Esophagus squamous epithelium (tissue), 5 donors: ENCODE measurements at places on chromosomes 2 and 18. TPM values are rescaled to one million over a fixed set of nuclear protein-coding genes. Genes with fewer than 3 reads are reported as not detected.
A peak's percentile ranks its signal among the peaks of the same experiment; 100 is the strongest.

Gene LIMS3
- not detected for total RNA-seq

Gene TBR1
- not detected for total RNA-seq

Gene RIT2
- total RNA-seq = not detected

Gene BOLL
- total RNA-seq = not detected

Gene SKOR2
- total RNA-seq = not detected

Gene KCNK3
- total RNA-seq = 1.6 TPM

Gene FARSB
- total RNA-seq = 26.8 TPM

Gene GATA6
- total RNA-seq = 2.2 TPM

Gene DSG2
- total RNA-seq = 7.3 TPM

Gene COMMD1
- 42.0 TPM for total RNA-seq

Gene ABCG8
- not detected for total RNA-seq

Gene LIPG
- total RNA-seq = 0.12 TPM

Gene DYNAP
- total RNA-seq = 38.5 TPM

DNA sequence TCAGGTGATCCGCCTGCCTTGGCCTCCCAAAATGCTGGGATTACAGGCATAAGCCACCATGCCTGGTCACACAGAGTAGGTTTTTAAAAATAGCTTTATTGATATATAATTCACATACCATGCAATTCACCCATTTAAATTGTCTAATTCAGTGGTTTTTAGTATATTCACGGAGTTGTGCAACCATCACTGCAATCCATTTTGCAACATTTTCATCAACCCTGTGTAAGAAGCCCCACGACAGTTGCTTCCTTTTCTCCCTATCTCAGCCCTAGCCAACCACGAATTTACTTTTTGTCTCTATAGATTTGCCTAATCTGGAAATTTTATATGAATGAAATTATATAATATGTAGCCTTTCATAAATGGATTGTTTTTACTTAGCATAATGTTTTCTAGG, 266.4 kb downstream of the NAPG start:
- no peak for DNase-seq

DNA sequence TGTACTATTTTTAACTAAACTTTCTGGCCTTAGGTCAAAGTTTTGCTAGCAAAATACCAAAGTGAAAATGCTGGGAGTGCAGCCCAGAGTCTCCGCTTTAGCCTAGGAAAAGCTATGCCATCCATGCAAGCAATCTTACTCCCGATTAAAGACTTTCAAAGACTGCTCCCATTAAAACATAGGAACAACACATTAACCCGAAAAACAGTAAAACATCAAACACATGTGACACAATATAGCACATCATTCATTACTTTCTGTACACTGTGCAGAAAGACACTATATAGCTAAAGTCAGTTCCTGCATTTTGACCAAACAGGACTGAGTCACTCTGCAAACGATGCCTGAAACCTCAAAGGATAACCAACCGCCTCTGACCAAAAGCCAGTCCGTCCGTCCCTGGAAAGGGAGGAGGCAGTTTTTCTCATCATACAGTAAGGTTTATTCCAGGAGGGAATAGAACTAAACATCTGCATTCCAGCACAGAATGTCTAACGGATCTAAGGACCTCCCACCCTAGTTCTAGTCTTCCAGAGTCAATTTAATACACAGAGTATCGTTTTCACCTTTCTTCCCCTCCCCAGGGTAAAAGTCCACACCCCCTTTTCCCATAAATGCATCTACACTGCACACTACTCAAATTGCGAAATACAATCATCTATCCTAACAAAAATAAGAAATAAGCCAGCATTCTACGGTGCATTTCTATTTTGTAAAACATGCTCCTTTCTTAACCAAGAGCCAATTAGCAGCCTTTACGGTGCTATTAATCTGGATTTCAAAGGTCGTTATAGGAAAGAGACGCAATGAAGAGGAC, 1.7 kb downstream of the ROCK2 start:
- DNase-seq = no peak

GRCh38 chr18:41071826-41072225, 883.2 kb upstream of the PIK3C3 start:
- DNase-seq = no peak

GRCh38 chr2:96437512-96437911, 67.6 kb downstream of the NEURL3 start:
- no peak for DNase-seq

GRCh38 chr18:79950515-79951341, 725 bp downstream of the SLC66A2 start:
- DNase-seq = no peak

DNA sequence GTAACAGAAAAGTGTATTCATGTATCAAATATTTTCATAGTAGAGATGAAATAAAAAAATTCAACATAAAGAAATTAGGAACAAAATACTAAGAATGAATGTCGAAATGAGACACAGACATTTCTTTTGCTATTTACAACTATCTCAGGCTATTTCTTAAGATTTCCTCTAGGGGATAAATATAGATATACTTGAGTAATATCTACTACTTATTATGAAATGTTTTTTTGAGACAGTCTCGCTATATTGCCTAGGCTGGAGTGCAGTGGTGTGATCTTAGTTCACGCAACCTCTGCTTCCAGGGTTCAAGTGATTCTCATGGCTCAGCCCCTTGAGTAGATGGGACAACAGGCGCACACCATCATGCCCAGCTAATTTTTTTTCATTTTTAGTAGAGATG, 326.1 kb downstream of the RNF144A start:
- no peak for DNase-seq

- no peak for DNase-seq
Observed at GRCh38 chr2:186485576-186485870, 537 bp upstream of the ZC3H15 start.

DNA sequence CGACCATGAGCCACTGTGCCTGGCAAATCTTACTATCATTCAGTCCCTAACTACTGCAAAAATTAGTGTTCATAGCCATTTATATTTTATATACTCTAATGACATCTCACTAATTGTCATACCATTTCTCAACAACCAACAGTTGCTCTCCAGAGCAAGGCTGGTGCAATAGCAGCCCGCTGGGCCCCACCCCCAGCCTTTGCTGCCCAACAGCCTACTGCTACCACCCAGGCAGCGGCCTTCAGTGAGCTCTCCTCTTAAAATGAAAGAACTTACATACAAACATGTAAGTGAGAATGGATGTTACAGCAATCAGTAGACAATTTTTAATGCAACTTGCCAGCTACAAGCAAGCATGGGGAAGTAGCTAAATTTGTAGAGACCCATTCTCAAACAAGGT, 90.5 kb downstream of the HNRNPLL start:
- DNase-seq = no peak

- DNase-seq = no peak
Observed at GRCh38 chr2:44459739-44460138, 98.0 kb downstream of the CAMKMT start.

DNA sequence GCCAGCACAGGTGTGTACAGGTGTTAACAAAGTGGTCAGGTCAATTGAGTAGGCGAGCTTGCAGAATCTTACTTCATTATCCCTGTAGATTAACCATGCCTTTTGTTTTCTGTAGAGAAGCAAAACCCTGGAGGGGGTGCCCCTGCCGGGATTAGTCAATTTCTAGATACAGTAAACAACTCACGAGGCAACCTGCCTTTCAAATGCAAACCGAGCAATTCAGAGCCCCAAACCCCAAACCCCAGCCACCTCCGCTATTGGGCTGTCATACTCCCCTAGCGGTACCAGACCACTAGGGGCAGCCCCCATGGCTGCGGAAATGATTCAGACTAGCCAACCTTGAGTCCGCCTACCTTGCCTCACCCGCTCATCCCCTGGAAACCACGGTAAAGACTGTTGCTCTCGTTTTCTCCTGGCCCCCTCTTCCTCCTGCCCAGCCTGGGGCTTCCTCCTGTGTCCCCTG, 61.4 kb upstream of the KIF5C start:
- no peak for DNase-seq

DNA sequence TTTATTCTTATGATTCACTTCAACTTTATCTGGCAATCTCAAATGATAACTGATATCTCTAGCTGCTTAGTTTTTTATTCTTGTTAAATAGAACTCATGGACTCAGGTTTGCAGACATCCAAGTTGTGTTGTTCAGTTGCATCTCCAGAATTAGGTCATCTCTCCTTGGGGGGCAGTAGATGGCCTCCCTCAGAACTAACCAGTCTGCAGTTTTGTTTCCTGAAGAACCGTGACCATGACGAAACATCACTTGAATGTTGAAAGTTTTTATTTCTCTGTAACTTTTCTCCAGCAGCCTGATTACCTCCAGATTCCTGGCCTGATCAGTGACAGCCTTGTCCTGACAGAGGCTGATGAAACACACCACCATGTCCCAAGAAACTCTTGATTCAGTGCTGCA, 321.5 kb downstream of the GALNT13 start:
- DNase-seq = no peak

DNA sequence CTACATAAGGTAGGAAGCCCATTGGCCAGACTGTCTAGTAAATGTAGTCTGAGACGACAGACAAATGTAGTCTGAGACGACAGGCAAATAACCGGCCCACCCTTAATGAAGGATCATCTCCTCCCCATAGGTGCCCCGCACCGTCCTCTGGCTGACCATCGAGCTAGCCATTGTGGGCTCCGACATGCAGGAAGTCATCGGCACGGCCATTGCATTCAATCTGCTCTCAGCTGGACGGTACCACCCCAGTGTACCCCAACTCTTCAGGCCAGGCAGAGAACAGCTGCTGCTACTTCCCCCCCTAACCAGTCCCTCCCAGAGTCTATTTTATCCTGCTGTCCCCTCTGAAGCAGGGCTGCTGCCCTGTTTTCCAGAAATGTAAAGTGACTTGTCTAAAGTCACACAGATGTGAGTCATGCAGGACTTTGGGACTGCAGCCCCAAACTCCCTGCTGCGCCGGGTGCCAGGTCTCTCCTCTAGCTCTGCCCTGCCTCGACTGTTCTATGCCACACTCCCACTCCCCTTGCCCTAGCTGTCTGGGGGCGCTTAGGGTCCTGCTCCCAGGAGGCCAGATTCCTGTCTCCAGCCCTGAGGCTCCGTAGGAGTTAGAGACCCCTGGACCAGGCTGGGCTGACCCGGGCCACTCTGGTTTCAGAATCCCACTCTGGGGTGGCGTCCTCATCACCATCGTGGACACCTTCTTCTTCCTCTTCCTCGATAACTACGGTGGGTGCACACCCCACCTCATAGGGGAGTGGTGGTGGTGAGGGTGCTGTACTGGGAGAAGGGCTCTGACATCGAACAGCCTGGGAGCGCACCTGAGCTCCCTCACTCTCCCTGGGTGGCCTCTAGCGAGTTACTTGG, 4.7 kb downstream of the SLC11A1 start:
- DNase-seq = no peak

DNA sequence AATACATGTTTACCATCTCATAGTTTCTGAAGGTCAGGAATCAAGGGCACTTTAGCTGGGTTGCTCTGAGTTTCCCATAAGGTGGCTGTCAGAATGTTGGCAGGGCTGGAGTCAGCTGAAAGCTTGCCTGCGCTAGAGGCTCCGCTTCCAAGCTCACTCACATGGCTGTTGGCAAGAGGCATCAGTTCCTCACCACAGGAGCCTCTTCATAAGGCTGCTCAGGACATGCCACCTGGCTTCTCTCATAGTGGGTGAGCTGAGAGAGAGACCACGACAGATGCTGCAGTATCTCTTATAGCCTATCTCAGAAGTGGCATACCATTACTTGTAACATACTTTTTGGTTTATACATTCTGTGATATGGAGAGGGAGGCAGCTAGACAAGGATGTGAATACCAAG, 7.2 kb downstream of the HADHB start:
- DNase-seq = no peak

DNA sequence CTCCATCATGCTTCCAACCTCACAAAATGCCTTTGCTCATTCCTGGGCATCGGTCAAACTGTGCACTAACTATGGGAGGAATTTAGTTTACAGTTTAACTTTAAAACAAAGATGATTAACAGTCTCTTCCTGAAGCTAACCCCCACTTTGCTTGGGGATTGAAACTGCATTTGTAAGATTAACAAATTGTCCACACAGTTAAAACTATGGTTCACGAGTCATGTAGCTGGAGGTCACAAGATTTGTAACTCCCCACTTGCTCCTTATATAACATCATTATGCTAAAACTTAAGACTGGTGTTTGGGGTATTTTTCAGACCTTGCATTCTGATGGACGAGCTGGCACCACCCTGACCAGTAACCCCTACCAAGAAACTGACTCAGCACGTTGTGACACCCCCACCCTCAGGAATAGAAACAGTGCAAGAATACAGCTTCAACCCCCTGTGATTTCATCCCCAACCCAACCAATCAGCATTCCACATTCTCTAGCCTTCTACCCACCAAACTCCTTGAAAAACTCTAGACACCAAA, 252.3 kb downstream of the MBD5 start:
- no peak for DNase-seq

GRCh38 chr2:222561817-222562645, 93.9 kb downstream of the FARSB start:
- no peak for DNase-seq

DNA sequence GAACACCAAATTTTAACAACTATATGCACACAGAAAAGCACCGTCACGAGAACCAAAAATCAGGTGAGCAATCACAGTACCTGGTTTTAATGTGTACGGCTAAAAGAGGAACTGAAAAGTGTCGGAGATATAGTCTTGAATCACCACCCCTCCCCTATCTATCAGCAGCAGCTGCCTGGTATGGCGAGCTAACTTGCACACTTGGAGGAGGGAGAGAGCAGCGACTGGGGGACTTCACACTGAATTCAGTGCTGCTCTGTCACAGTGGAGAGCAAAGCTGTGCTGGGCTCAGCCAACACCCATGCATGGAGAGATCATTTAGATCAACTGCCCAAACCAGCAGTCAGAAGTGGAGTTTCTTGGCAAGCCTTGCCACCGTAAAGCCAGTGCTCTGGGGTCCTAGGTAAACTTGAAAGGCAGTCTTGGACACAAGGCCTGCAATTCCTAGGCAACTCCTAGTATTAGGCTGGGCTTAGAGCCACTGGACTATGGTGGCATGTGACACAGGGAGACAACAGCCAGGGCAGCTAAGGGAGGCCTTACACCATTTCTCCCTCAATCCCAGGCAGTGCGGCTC, 89.2 kb upstream of the CD226 start:
- no peak for DNase-seq

DNA sequence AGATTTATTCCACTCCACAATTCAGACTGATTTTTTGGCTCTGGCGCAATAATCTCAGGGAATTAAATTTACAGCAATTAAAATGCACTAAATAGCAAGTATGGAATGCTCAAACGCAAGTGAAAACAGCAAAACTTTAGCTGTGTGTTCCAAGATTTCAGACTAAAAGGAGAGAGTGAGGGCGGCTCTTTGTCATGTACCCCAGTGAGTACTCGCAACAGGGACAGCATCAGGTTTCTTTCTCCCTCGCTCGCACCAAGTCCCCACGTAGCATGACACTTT, 1.1 kb downstream of the ROCK2 start:
- no peak for DNase-seq

- peak; percentile 45 for DNase-seq
Observed at GRCh38 chr2:197198890-197199289, 111.7 kb downstream of the ANKRD44 start.
